ENCODE measurements at places on chromosomes 4 and X.

- no peak for DNase-seq
Observed at GRCh38 chr4:118284169-118284568, 68.6 kb downstream of the PRSS12 start.

DNA sequence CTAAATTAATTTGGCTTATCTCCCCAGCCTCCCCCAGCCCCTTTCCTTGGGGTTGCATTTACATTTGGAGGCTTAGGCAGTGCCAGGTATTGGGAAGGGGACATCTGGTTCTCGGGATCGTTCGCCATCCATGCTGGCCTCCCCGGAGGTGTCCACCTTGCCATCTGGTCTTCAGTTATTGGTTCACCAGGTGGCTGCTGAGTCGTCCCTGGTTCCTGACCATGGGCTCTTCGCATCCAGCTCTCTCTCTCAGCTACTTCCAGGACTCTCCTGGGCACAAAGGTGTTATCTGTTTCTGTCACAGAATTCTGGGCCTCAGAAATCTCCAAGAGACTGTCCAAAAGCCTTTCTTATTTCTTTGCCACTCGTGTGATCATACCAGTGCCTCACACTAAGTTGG, 75.4 kb upstream of the SCOC start:
- DNase-seq = no peak

DNA sequence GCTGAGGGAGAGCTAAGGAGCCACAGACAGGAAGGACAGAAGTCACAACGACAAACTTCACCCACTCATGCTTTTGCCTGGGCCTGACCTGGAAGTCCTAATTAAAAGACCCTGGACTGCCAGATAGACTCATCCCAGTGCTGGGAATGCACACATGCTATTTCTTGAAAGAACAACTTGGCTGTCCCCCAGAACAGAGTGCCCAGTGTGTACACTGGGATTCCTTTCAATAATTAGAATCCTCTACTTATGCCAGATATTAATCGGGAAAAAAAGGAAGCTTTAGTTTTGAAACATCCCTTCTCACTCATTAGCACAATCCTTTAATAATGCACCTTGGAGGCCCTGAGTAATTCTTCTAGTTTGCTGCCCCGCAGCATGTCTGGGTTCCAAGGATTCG, 3.4 kb downstream of the HOPX start:
- no peak for DNase-seq

GRCh38 chrX:1231850-1232465, 19.5 kb upstream of the CRLF2 start:
- DNase-seq = no peak

- DNase-seq = no peak
Observed at GRCh38 chr4:63937961-63938360, 471.3 kb downstream of the TECRL start.

DNA sequence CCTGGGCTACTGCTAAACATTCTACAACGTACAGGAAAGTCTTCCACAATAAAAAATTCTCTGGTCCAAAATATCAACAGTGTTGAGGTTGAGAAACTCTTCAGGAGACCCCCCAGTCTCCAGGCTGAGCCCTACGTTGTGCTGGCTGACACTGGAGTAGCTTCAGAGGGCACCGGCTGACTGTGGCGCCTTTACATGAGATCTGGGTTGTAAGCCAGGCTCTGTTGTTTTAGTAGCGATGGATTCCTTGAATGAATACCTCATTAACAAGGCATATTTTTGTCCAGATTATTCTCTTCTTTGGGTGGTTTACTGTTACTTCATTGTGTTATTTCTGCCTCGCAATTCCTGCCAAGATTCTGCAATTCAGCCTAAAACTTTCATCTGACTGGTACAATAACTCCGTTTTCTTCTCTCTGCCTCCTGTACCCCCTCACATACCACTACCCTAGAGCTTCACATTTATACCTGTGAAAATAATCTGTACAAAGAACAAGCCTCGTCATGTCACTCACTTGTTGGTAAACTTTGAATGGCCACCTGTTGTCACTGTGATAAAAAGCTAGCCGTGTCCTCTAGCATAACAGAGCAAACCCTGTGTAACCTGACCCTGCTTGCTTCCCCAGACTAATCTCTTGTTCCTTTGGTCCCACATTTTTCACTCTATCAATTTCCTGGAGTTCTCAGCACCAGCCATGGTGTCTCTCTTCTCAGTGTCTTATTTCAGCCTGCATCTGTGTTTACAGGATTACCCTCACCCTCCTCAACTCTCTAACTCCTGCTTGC, 1476.1 kb upstream of the TENM3 start:
- DNase-seq = no peak

GRCh38 chr4:156820931-156821330, 150.7 kb downstream of the PDGFC start:
- no peak for DNase-seq

DNA sequence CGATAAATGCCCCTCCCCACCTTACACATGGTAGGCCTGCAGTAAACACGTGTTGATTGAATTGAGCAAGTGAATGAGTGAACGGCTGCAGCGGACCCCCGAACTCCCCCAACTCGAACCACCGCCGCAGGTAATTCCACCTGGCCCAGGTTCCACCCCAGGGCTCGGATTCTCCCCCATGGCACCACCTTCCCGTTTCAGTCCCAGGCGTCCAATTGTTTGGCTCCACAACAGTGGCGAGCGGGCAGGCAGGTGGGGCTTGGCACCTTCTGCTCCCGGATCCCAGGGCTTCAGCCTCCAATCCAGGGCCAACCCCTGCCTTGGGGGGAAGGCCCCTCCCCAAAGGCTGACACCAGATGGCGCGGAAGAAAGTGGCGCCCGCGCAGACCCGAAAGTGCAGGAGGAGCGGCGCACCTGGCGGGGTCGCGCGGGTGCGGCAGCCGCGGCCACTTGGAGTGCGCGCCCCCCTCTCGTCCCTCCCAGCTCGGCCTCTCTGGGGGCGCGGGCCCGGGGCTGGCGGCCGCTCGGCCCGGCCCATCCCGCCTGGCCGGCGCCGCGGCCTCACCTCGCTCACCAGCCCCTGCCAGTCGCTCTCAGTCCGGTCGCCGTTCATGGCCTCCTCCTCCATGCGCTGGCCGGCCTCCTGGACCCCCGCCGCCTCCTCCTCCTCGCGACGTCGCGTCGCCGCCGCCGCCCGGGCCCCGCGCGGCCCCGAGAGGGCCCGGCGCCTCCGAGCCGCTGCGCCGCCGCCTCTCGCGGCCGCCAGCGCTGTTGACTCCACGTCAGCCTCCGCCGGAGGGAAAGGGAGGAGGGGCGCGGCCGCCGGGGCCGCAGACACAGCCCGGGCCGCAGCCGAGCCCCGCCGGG, at the start of gene CCDC149:
Gene CCDC149, minus strand, starts transcription at position 791 of the 867 bp plus-strand sequence. Its CDS starts 178 bp downstream, at position 613.
- no peak for DNase-seq

- no peak for DNase-seq
Observed at GRCh38 chr4:7663075-7663541, 228.4 kb upstream of the PSAPL1 start.

DNA sequence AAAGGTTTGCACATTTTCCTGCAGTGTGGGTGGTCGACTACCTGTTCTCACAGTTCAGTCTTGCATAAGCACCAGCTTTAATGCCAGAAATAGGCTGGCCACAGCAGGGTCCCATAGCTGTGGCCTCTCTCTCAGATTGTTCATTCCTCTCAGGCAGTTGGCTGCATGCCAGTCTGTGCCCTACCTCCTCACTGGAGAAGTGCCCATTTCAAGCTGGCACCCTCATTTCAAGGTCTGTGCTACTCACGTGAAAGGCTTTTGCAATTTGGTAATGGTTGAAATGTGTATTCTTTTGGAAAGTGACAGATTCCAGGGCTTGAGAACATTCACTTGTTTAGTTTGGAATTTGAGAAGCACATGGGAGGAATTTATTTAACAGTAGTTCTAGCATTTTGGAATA, 28.9 kb upstream of the MTMR1 start:
- no peak for DNase-seq

GRCh38 chr4:7581477-7581876, 146.7 kb upstream of the PSAPL1 start:
- no peak for DNase-seq

DNA sequence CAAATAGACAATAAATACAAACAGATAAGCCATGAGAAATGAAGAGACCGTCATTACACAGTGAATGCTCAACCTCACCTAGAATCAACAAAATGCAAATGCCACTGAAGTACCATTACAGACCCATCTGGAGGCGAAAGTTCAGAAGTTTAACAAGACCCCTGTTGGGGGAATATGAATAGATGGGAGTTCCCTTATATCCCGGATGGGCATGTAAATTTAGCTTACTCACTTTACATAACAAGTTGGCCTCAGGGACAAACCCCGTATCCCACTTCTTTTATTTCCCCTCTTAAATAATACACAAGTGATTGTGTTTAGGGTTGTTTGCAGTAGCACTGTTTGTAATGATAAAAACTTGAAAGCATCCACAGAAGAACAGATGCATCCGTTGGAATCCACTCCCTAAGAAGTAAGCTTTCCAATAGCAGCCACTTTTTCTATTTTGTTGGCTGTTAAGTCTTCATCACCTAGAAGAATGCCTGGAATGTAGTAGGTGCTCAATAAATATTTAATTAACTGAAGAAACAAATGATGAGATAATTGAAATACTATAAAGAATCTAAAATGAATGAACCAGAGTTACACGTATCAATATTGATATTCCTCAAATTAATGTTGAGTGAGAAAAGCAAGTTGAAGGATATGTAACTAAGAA, 1076.3 kb upstream of the TENM3 start:
- DNase-seq = no peak

DNA sequence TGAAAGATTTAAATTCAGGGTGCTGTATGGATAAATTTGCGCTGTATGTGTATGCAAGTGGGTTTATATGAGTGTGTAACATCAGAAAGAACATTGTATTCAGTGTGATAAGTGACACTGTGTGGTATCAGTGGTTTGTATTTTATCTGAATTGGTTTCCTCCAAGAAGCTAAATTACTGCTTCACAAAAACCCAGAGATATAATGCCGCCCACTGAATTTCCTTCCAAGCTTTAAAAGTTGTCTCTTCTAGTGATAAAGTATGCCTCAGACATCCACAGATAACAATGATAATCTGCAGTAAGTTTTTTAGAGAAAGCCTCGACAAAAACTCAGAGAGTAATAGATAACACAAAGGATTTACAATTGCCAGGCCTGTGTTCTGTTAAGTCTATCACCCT, 710.6 kb upstream of the HS3ST1 start:
- no peak for DNase-seq

DNA sequence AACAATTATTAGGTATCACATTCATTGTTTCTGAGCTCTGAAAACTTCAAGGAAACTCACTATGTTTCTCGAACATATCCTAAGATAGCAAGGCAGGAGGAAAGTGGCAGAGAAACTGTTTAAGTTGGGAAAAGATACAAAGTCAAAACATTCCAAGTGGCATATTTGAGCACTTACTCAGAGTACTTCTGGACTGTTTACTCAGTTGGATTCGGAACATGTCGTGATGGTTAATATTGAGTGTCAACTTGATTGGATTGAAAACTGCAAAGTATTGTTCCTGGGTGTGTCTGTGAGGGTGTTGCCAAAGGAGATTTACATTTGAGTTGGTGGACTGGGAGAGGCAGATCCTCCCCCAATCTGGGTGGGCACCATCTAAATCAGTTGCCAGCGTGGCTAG, 298.3 kb downstream of the IL1RAPL2 start:
- no peak for DNase-seq

DNA sequence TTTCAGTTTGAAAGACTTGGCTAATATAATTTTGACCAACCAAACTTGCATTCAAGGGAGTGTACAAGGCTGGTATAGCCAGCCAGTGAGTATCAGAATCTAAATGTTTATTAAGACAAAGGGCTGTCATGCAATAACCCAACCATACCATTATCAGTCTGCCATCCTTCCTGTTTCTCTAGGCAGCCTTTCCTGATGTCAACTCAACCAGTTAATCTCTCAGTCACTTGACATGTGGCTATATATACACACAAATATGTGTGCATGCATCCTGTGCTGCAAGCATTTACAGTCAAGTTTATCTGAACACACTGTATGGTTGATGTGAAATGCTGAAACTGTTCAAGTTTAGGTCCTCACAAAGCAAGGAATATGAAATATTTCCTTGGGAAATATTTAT, 17.2 kb downstream of the BTK start:
- DNase-seq = no peak

- no peak for DNase-seq
Observed at GRCh38 chr4:139137763-139138162, 39.3 kb downstream of the ELF2 start.
